ENCODE measurements at places on chromosomes 6 and 20.

DNA sequence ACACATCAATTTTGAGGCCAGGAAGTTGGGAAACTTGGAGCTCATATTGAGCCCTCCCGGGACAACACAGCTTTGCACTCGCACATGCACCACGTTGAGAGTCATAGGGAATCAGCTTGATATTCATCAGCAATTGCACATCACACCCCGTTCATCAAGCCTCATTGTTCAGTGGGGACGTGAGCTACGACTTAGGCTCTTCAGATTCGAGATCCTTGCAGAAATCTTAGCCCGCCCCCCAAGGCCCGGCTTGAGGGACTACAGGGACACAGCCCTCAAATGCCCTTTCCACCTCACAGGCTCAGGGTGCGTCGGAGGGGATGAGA is 93.0 kb upstream of the MAFB start:
- no peak for DNase-seq

DNA sequence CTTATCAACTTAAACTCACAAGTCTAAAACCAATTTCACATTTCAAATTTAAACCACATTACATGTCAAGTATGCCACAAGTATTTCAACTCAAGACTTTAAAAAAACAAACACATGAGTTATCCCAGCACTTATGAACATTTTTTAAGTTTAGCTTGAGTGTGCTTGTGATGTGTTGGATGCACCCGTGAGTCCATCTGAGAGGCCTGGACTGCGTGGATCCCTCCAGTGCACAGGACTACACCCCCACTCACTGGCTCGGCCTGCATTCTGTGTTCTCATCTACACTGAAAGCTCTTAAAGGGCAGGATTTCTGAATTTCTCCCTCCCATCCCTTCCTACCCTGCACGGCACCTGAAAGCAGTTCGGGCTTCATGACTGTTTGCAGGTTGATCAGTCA is 128.8 kb upstream of the CD93 start:
- DNase-seq, result no peak

GRCh38 chr6:151254451-151255081 is 14.8 kb downstream of the AKAP12 start:
- no peak for DNase-seq

GRCh38 chr20:49340161-49340966 is 62.5 kb upstream of the ZNFX1 start:
- DNase-seq, result no peak

- no peak for DNase-seq
These were observed 507.3 kb upstream of the ARID1B start for GRCh38 chr6:156269751-156270369.

GRCh38 chr6:31578184-31579118 is 3.1 kb downstream of the TNF start:
- DNase-seq, result no peak

- DNase-seq, result no peak
These were observed 25.3 kb downstream of the NOL4L start for GRCh38 chr20:32559753-32560380.

GRCh38 chr20:51034988-51035656 is 12.2 kb upstream of the KCNG1 start:
- DNase-seq, result no peak

- DNase-seq, result no peak
These were observed 225.5 kb downstream of the EYA4 start for GRCh38 chr6:133466680-133467079.

DNA sequence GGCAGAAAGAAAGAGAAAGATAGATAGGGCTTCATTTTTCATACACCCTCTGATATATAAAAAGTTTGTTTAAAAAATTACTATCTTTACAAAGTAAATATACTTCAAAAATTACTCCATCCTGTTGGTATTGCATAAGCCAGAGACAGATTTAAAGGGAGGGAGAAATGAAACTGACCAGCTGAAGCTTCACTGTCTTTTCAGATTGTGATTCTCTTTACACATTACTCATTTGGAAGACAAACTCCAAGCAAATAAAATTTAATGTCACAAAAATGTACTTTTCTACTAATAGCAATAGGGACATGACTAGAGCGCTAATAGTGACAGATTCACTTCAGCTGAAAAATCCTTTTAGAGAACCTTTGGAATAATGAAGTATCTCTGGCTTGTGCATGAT is 38.6 kb upstream of the MARCKS start:
- no peak for DNase-seq

DNA sequence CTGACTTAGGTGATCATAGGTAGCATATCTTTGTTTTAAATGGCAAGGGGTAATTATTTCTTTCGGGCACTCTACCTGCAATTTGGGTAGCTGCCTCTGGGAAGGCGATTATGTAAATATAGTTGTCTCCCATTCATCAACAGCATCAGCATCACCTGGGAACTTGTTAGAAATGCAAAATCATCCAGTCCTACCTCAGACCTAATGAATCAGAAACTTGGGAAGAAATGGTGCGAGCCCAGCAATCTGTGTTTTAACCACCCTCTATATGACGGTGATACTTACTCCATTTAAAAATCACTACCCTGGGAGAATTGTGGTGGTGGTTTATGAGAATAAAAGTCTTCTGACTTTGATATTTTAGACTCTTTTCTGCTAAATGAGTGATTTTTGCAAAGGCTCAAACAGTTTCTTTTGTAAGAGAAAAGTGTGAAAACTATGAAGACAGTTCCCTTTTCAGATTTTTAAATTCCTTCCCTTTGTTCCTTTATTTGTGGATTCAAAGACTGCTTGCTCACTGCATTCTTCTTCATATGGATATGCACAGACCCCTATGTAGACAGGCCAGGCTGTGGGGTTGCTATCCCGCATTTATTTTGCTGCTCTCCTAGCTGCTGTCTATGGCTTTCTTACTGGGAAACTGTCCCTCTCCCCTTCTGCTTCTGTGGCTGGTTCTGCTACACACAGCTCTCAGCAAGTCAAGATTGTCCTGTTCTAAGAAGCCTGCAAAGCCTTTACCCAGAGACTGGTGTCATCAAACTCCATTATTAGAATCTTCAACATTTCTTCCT is 365.3 kb downstream of the RNF144B start:
- DNase-seq, result no peak

DNA sequence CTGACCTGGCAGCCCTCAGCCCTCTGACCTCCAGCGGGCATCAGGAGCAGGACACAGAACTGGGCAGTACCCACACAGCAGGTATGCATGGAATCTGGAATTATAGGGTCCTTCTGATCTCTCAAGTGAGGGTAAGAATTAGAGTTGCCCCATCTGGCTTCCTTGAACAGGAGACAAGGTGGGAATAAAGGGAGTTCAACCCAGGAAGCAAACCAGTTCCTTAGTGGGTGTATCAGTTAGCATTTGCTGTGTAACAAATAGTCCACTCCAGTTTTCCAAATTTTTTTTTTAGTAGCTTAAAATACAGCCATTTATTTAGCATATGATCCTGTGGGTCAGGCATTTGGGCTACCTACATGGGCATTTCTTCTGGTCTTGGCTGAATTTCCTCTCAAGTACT is 15.7 kb downstream of the MAVS start:
- no peak for DNase-seq

GRCh38 chr6:16800942-16801341 is 39.7 kb upstream of the ATXN1 start:
- no peak for DNase-seq

GRCh38 chr6:39321761-39322160 is 741 bp downstream of the KCNK16 start:
- DNase-seq, result no peak

- peak; percentile 80 for DNase-seq
These were observed 2.0 kb upstream of the DCDC2 start for GRCh38 chr6:24359640-24360454.

- DNase-seq, result no peak
These were observed 50.8 kb upstream of the SGK1 start for GRCh38 chr6:134368670-134369069.

GRCh38 chr6:33248643-33248931 is 23.1 kb downstream of the VPS52 start:
- peak; percentile 41 for DNase-seq

DNA sequence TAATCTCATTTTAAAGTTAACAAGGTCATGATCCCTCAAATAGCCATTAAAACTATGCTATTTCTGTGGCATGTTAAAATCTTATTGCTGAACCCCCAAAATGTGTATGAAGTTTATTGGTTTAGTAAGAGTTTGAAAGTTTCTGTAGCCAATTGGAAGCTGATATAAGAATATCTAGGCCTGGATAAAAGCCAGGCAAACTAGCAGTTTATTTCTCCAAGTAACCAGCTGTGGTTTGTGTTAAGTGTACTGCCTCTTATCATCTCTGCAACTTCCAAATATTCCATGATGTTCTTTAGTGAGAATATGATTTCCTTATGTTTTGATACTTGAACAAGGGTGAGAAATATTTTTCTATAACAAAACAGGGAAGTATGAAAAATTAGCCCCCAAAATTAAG is 76.7 kb downstream of the PRSS35 start:
- DNase-seq, result no peak

DNA sequence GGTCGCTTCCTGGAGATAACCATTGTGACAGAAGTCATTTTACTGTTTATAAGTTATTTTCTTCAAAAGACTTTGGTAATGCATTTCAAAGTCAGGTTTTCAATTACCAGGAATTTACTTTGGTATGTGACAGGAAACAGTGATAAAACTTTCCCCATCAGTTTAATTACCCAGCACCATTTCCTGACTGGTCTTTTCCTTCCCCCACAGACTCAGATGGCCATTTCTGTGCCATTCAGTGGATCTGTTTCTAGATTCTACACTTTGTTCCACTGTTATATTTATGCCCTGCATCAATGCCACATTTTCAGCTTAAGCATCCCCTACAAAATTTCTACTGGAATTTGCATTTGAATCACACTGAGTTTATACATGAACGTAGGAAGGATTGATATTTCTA is 16.3 kb downstream of the RRBP1 start:
- DNase-seq, result no peak

- no peak for DNase-seq
These were observed 51.9 kb downstream of the VGLL2 start for GRCh38 chr6:117317261-117317660.

- no peak for DNase-seq
These were observed 6.2 kb downstream of the BEND6 start for GRCh38 chr6:56961151-56961550.

GRCh38 chr6:109059153-109059552 is 35.5 kb downstream of the SESN1 start:
- no peak for DNase-seq

GRCh38 chr6:158729906-158730540 is 80.2 kb downstream of the SYTL3 start:
- DNase-seq, result no peak

- DNase-seq, result no peak
These were observed 133.4 kb downstream of the RFPL4B start for GRCh38 chr6:112480553-112480952.

GRCh38 chr20:20255099-20255498 is 112.8 kb upstream of the INSM1 start:
- no peak for DNase-seq

DNA sequence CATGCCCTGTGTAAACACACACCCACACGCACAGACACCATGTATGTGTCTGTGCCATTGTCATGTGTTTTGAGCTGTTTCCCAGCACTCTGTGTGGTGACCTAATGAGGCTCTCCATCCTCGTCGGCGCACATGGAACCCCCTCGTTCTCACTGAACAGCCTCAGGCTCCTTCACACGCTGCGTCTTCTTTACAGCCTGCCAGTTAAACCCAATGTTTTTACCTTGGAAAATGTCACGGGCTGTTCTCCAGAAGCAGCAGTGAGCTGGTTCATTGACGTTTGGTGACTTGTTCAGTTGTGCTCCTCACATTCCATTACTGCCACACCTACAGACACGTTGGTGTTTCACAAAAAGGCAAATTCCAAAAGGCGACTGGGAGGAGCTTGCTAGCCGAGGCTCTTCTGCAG is 201.0 kb upstream of the FOXQ1 start:
- no peak for DNase-seq

- DNase-seq, result no peak
These were observed 174.6 kb downstream of the GJA10 start for GRCh38 chr6:90068703-90069523.

- DNase-seq, result no peak
These were observed 231.3 kb downstream of the ERMARD start for GRCh38 chr6:169982461-169983386.

GRCh38 chr20:4556781-4557180 is 164.9 kb upstream of the PRND start:
- no peak for DNase-seq

GRCh38 chr6:149108038-149108748 is 209.3 kb upstream of the TAB2 start:
- DNase-seq, result no peak

GRCh38 chr20:41408156-41408794 is 41.7 kb upstream of the EMILIN3 start:
- no peak for DNase-seq

GRCh38 chr6:33784787-33785186 is 4.1 kb downstream of the LEMD2 start:
- DNase-seq, result no peak

DNA sequence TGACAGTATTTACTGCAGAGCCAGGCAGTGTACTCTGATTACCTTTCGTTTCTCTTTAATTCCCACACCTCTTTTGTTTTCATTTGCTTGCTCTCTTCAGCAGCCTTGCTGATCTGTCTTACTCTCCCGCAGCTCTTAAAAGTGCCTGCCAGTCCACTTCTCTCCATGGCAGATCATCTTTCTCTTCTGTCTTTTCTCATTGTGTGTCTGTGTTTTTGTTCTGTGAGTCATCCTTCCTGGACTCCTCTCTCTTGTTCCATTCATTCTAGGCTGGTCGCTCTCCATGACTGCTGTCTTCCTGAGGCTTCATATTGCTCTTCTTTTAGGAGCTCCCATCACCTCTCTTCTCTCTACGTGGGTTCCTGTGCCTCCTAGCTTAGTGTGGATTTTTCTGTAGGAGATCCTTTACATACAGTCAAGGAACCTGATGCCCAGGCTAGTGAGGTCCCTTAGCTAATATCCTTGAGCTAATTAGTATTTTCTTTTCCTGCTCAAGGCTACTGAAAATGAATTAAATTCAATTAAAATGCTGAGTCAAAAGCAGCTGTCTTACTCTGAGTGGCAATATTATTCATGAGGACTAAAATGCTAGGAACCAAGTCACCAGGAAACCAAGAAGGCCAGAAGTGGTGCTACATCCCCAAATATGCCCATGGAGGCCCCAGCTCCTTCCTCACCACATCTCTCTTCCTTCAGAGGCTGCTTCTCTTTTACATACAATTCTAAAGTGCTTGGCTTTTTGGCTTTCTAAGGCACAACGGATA is 86.1 kb downstream of the SLX4IP start:
- DNase-seq, result no peak

DNA sequence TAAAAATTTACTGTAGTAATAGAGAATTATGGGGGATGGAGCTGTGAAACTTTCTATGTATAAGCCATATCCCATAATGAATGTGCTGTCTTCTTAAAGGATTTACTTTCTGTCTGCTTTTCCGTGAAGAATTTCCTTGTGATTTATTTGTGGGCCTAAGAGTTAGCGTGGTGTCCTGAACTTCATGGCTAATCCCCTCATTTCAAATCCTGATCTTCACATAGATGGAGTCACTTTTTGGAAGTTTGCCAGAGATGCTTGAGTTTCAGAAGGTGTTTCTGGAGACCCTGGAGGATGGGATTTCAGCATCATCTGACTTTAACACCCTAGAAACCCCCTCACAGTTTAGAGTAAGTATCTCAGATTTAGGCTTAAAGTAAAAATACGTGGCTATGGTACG is 19.4 kb upstream of the CLDN20 start:
- DNase-seq, result no peak
